HT-29 (cell line): ENCODE measurements at places on chromosomes 7 and 10.

GRCh38 chr7:157495594-157495993 lies 158.8 kb downstream of the DNAJB6 start:
- no peak for DNase-seq

- no peak for DNase-seq
These were observed 44.2 kb downstream of the ZMIZ1 start for GRCh38 chr10:79112881-79113431.

DNA sequence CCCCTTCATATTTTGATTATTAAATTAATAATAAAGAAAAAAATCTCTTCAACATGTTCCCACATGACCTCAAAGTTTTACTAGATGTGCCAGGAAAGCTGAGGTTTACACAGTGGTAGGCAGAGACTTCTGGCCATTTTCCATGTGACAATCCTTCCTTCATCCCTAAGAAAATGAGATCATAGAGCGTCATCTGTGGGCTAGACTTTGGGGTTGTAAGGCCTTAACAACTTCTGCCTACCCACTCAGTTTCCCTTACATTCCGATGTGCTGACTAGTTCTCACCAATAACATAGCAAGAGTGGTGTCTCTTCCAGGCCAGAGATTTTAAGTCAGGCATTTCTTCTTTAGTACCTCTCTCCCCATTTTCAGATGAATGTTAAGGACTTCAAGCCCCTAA lies 171.1 kb upstream of the PHF14 start:
- no peak for DNase-seq

DNA sequence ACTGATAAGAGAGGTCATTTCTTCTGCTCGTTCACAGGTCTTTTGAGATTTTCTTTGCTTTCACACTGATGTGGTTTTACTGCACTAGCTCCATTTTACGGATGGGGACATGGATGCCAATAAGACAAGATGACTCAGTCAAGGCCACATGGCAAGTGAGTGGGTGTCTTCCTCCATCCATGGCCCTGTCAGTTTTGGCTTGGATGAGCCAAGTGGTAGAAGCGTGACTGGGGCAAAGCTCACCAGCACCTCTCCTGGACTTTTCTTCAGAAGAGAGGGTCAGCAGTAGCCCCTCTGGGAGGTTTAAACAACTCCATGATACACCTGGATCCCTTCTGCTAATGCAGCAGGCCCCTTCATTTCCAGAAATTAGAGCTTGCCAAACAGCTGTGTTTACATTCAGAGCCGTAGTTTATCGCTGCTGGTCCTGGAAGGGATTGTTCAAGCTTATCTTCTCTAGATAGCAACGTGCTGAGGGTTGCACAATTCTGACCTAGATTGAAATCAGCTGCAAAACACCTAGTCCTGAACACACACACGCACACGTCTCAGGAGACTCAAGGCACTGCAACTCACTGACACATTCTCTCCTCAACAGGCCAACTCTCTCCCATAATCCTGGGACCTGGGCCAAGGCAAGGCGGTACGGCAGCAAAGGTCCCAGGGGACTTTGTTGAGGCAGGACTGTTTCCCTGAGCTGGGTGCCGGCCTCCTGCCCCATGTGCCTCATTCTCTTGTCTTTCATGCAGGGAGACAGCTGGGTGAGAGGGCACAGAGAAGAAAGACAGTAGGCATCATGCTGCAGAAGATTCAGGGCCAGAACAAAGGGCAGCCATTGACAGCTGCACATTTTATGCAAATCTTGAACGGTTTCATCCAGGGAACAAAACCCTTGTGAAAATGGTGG lies 14.2 kb upstream of the PDCD4 start:
- peak; percentile 26 for DNase-seq

- no peak for DNase-seq
These were observed 15.6 kb upstream of the MKRN1 start for GRCh38 chr7:140494867-140495266.

DNA sequence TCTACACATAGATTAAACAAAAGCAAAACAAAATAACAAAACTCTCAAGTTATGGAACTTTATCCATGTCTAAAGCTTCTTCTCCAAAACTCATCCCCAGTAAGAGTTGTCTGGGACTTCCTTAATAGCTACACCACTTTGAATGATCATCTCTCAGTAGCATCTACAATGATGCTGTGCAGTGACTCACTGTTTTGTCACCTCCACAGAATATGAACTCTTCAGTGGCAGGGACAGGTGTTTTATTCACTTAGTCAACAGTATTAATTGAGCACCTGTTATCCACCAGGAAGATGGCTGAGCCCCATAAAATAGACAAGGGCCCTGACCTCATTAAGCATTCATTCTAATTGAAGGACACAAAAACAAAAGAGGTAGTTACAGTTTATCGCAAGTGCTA lies 350.7 kb downstream of the ELMO1 start:
- DNase-seq: no peak

DNA sequence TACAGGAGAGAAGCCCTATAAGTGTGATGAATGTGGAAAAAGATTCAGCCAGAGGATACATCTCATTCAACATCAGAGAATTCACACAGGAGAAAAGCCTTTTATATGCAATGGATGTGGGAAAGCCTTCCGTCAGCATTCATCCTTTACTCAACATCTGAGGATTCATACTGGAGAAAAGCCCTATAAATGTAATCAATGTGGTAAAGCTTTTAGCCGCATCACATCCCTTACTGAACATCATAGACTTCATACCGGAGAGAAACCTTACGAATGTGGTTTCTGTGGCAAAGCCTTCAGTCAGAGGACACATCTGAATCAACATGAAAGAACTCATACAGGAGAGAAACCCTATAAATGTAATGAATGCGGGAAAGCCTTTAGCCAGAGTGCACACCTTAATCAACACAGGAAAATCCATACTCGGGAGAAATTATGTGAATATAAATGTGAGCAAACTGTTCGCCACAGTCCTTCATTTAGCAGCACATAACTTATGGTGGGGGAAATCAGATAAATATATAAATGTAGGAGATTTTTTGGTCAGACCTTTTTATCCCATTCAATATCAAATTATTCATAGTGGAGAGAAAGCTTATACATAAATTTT lies 12.1 kb upstream of the MRPS17 start:
- DNase-seq: no peak

GRCh38 chr10:46291817-46292572 lies 5.2 kb downstream of the ANTXRL start:
- no peak for DNase-seq

DNA sequence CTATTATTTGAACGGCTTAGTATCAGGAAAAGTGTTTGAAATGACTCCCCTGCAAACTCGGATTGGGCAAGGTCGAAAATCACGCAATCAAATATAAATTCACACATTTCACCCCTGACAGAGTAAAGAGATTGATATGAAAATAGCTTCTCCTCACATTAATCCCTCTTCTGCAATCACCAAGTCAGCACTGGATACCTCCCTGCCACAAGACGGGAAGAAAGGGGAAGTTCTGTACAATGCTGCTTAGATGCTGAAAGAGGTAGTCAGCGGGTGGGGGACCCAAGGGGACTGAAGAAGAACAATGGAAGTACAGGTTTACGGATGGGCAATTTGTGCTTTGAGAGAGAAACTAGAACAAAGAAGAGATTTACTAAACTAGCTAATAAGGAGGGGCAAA lies 72.0 kb upstream of the ANK3 start:
- DNase-seq: no peak

DNA sequence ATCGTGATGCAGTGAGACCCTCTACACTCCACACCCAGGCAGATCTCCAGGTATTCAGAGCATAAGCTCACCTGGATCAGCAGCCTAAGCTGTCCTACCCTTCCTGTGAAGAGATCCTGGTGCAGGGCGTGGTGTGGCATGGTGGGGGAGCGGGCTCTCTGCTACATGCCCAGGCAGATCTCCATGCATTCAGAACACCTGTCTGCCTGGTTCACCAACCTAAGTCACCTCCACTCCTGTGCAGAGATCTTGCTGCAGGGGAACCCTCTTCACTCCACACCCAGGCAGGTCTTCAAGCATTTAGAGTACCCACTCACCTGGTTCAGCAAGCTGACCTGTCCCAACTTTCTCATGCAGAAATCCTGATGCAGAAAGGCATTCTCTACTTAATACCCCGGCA lies 394.4 kb upstream of the SEMA3A start:
- no peak for DNase-seq

GRCh38 chr10:123858077-123858681 lies 33.4 kb downstream of the CPXM2 start:
- DNase-seq: no peak

DNA sequence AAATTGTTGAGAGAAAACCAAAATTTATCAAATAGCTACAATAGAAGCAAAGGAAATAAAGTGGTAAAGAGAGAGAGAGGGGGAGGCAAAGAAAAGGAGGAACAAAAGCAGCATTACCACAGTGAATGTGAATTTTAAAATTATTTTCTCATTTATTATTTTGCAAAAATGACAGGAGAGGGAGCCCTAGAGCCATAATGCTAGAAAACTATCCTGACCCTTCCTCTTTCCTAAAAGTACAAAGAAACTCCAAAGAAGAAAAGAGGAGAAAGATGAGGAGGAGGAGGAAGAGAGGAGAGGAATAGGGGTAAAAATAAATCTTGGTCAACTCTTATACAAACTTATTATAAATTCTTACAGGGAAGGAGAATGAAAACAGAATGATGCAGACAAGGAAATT lies 921.5 kb downstream of the NRG3 start:
- peak; percentile 12 for DNase-seq

DNA sequence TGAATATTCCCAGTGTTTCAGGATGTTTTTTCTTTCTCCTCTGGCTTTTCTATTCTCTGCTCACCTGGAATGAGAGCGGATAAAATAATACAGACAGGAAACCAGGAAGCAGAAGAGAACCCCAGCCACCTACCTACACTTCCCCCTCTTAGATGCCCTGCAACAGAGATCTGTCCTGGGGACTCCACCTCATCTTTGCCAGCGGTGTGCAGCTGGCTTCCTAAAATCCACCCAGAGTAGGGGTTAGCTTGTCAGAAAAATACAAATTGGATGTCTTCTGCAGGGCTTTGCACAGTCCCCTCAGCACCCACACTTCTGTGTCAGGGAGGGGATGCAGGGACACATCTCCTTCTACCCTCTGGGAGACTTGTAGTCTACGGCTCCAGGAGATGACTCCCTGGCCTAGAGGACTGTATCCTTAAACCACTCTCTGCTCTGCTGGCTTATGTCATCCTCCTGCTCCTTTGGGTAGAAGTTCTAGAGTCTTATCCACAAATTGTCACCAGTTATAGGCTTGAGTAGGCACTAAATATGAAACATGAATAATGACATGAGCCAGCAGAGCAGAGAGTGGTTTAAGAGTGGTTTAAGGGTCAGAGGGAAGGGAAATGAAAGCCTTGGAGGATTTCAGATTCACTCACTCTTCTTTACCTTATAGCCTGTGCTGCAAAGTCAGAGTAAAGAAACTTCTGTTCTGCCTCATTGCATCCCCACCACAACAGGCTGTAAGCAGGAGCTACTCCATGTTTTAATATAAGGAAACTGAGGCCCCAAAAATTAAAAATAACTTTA lies 749.4 kb downstream of the AUTS2 start:
- no peak for DNase-seq
